ENCODE measurements at places on chromosomes 3 and 15.

GRCh38 chr3:129602730-129603560, 3.5 kb downstream of the PLXND1 start:
- no peak for DNase-seq

GRCh38 chr3:190325923-190326322, 3.7 kb upstream of the CLDN1 start:
- no peak for DNase-seq

GRCh38 chr3:196341137-196341536, 2.9 kb upstream of the TM4SF19 start:
- no peak for DNase-seq

DNA sequence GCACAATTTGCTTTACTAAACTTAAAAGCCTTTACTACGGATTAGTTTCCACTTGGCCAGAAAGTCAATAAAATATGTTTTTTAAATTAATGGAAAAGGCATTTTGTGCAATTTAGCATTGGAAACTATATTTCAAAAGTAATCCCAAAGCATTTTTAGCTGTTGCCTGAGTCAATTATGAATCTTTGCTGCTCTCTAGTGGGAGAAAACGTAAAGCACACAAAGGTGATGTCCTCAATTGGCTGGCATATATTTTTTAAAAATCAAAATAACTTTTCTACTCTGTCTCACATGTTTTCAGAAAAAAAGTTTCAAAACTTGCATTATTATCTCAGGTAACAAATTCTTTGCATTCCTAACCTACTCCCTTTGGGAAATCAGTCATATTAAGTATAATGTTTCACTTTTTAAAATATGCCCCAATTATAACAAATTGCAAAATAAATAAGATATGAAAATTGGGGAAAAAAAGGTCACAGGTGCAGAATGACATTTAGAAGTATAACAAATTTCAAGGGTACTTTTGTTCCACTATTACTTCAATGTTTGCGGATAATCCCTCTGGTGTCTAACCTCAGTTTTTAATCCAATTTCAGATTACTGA, 47.2 kb upstream of the TEX55 start:
- no peak for DNase-seq

GRCh38 chr15:81301815-81302399, 22.0 kb downstream of the STARD5 start:
- DNase-seq = no peak

DNA sequence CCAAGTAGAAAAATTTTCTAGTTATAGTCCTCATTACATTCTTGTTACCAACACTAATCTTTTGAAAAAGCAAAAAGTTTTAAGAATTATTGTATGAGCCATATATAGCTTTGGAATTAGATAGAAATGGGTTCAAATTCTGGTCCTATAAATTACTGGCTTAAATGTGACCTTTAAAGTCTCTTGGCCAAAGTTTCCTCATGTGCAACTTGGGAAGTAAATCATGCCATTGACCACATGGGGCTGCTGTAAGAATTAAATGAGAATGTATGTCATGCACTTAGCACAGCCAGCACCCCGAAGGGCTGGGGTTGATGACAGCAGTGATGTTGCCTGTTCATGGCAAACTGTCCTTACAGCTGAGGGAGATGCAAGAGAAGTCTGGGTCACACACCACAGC, 108.3 kb downstream of the TOP2B start:
- no peak for DNase-seq

DNA sequence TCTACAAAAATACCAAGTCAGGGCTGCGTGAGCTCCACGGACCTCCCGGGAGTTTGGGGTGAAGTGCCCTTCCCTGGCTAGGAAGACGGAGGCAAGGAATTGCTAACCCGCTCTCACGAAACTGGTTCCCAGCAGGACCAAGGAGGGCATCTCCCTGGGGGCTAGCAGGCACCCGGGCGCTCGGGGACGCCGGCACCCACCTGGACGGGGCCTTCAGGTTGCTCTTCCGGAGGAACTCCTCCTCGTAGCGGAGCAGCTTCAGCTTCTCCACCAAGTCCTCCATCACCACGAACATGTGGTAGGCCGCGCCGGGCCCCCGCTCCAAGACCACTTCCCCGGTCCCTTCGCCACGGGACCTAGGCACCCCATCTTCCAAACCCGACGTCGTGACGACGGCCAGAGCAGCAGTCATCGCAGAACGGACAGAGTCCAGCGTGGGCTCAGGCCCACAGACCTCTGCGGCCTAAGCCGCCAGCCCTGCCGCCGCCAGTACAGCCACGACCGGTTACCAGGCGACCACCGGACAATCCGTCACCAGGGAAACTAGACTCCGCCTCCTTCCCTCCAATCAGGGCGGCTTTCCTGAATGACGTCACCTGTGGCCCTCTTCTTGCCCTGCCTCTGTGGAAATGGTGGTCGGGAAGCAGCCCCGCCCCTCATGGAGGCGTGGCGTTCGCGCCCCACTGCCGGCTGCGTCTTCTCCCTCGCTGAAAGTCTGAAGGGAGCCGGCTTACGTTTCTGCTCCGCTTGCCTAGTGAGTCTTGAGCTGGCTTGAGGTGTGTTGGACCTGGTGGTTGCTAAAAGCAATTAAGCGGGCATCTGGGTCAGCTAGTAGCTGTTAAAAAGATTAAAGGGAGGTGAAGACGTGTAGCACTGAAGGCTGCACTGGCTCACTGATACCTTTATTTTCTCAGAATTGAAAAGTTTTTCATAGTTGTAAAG, at the start of gene IFT57:
Gene IFT57, minus strand, starts transcription at position 514 of the 942 bp plus-strand sequence. Its CDS starts 102 bp downstream, at position 412.
- DNase-seq = peak; percentile 91

- DNase-seq = no peak
Measured at GRCh38 chr3:151016478-151016795, 43.9 kb upstream of the CLRN1 start.

GRCh38 chr3:15453991-15454625, 26.7 kb downstream of the EAF1 start:
- no peak for DNase-seq

DNA sequence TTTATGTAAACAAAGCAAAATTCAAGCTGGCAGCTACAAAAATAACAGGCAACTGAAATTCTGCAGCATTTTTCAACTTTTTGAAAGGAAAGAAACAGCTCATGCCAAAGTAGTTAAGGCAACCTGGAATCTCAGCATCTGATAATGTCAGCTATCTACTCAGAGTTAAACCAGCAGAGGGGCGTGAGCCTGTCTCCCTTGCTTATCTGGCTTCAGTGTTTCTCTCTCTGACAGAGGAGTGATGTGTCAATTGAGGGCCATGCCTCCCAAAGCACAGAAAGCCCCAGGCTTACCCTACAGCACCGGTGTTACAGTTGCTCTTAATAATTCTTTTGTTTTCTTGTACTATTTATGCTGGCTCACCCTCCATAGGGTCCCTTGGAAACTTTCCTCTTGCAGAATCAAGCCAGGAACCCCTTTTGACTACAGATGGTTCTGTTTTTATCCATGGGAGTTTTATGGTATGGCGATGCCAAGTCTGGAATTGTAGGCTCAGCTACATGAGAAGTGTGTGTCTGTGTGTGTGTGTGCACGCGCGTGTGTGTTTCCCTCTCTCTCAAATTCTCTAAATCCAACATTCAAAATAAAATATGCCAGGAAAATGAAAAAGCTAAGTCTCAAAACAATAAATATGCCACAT, 7.3 kb downstream of the TMEM212 start:
- DNase-seq = no peak

GRCh38 chr15:49155110-49155833, at the start of gene COPS2:
TSS of gene COPS2 (minus strand) at chr15:49155599. CDS start at chr15:49155578, 21 bp downstream.
- DNase-seq = peak; percentile 69

DNA sequence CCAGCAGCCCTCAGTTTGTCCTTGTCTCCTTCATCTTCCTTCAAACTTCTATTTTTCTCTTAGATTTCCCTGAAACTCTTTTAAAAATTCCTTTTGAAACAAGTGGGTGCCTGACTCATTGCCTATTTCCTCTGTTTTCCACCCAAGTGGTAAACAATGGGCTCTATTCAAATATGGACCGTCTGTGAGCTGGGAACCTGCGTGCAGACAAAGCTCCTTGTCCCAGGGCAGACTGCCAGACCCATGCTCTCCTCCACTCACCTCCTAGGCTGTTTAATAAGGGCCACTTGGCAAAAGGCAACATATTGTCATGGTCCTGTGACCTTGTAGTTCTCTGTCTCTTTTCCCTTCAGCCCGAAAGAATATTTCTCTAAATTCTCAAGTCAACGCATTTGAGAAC, 332.7 kb upstream of the THBS1 start:
- DNase-seq = no peak

DNA sequence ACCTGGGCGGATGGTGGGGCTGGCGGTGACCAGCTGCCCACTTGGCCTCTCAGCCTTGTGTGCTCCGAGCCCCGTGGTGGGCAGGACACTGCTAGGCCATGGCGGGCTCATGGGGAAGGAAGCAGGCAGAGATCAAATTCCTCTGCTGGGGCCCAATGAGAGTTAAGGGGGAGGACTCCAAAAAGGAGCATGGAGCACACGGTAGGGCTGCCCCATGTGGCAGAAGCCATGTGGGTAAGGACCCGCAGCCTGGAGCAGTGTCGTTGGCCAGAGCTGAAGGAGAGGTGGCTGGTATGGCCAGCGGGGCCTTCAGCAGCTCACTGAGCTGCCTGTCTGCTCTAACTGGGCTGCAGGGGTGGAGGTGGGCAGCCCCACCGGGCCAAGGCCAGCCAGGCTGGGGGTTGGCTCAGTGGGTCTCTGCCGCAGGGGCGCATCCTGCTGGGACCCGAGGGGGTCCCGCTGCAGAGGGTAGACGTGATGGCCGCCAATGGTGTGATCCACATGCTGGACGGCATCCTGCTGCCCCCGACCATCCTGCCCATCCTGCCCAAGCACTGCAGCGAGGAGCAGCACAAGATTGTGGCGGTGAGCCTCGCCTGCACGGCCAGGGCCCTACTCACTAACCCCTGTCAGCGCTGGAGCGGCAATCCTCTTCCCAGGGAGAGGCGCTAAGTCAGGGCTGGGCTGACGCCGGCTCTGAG, 11.3 kb downstream of the STAB1 start:
- no peak for DNase-seq

DNA sequence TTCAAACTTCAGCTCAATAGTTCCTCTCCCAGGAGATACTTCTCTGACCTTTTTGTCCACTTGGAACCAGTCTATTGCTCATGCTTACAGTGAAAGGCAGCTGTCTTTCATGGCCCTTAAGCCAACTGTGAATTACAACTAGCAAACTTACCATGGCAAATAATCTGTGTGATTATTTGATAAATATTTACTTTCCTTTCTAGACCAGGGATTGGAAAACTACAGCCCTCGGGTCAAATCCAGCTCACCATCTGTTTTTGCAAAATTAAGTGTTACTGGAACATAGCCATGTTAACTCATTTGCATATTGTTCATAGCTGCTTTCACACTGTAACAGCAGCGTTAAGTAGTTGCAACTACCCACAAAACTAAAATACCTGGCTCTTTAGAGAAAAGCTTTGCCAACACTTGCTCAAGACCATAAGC, 289.1 kb upstream of the MCTP2 start:
- DNase-seq = no peak

GRCh38 chr3:127438371-127438770, 150.5 kb upstream of the PRR20G start:
- DNase-seq = no peak

GRCh38 chr3:157441102-157441624, 4.5 kb downstream of the PTX3 start:
- DNase-seq = no peak

DNA sequence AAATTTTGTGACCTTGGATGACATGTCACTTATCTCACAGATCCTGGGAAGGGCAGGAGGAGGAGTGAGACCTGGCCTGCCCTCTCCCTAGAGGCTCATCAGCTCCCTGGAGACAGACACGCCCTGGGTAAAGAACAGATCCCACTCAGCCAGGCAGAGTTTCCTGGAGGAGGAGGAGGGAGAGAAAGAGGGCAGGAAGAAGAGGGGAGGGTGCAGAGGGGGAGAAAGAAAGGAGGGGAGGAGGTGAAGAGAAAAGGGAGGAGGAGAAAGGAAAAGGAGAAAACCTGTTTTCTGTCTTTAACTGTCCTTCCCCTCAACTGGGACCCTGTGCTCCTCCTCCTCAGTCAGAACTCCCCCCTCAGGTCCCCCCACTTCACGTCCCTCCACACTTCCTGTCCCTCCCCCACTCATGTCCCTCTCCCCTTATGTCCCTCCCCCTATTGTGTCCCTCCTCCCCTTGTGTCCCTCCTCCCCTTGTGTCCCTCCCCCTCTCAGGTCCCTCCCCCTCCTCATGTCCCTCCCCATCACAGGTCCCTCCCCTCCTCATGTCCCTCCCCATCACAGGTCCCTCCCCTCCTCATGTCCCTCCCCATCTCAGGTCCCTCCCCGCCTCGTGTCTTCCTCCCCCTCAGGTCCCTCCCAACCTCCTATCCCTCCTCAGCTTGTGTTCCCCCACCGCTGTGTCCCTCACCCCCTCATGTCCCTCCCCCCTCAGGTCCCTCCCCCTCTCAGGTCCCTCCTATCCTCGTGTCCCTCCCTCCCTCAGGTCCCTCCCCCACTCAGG, 52.3 kb upstream of the CGNL1 start:
- no peak for DNase-seq

DNA sequence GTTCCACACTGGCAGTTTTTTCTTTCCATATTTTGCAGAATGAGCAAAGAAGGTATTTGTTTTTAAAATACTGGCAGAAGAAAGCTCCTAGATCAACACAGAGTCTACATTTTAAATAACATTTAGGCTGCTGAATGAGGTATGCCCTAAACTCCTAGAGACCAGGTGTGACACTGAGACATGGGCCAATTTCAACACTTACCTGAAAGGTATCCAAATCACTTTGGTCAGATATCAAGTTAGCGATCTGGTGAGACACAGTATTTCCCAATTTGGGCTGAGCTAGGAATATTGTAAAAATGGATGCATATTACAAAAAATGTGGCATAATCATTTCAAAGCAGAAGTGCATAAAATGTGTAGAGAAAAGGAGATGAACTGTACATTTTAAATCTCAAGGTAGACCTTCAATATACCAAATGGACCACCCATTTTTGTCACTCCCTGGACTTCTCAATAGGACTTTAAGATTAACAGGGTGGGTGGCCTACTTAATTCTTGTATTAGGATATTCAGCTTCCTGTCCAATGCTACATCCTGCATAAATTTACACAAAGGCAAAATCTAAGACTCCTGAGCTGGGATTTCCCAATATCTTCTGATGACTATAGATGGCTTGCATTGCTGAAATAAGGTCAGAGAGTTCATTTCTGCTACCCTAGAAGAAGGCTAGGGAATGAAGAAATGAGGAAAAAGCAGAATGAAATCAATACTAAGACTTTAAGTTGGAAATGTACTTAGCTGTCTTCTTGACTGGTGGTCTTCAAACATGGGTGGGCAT, 487.8 kb downstream of the FOXP1 start:
- no peak for DNase-seq

- DNase-seq = no peak
Measured at GRCh38 chr15:90851114-90851513, 17.3 kb upstream of the FURIN start.

GRCh38 chr15:76181705-76182107, 121.9 kb downstream of the TMEM266 start:
- no peak for DNase-seq

GRCh38 chr15:39365161-39365560, 215.7 kb upstream of the THBS1 start:
- DNase-seq = no peak

DNA sequence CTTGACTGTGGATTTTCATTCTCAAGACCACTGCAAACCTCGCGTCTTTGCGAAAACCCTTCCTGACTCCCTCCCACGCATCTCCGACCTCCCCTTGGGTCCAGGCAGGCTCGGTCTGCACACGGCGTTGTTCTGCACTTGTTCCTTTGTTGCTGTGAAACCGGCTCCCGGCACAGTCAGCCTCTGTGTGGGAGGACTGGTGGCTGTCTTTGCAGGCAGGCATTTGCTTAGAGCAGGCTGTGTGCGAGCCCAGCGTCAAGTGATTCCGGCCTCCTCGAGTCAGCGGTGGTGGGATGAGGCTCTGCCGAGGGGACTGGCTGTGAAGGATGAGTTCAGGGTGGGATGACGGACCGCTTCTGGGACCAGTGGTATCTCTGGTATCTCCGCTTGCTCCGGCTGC, 102.6 kb upstream of the ROPN1 start:
- DNase-seq = no peak

All from stimulated activated CD8-positive, alpha-beta memory T cell treated with anti-CD3 and anti-CD28 coated beads, Interleukin-4, amount 100 ng/mL, for 1 hour (primary cell).